ENCODE measurements at places on chromosomes 1 and 21.

- peak; percentile 24 for DNase-seq
Observed at GRCh38 chr21:33063375-33063883, 6.5 kb upstream of the OLIG1 start.

DNA sequence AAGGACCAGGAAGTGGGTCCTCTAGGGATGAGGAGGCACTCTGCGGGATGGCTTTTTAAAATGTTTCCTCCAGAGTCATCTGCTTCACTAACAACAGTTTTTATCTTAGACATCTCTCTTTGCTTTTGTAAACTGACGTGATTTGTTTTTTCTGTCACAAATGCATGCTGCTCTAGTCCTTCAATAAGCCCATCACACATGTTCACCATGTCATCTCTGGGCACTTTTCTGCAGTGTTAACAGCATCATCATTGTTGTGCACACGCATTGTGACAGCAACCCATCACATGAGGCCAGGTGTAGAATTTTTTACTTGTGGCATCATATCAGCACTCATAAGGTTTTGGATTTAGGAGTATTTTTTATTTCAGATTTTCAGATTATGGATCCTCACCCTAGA, 12.5 kb downstream of the RGS2 start:
- DNase-seq: no peak

DNA sequence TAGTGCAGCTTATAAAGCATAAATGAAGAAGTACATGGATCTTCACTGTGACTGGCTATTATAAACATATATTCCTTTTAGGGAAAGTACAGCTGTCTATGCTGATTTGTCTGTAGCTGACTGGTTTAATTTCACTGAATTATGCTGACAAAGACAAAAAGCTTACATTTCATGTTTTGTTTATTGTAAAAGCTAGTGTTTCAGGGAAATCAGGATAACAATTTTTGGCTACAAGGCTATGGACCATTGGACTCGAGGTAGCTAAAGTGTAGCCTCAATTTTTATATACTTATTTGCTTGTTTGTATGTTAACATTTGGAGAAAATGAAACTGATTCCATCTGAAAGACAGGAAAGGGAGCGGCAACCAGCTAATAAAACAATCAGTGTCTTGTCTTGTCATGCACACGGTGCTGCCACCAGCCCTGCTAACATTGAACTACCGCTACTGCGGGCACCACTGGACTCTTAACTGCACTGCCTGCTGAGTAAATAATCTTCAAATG, 480.2 kb downstream of the COL11A1 start:
- DNase-seq: no peak

- no peak for DNase-seq
Observed at GRCh38 chr1:220483700-220484099, 44.2 kb upstream of the MARK1 start.

DNA sequence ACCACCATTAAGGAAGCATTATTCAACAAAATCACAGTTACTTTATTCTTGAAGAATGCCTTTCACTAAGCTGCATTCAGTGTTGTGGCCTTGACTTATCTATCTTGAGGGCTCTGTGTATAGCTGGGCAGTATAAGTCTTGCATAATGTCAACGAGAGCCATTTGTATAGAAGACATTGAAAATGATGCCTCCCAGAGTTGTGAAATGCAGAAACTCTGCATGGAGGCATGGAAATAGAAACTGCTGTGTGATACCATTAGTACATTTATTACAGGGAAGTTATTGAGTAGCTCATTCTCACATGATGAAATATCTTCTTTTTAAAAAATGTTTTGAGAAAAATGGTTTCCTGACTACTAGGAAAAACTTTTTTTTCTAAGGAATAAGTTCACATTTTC, 111.4 kb upstream of the SNX7 start:
- DNase-seq: no peak

DNA sequence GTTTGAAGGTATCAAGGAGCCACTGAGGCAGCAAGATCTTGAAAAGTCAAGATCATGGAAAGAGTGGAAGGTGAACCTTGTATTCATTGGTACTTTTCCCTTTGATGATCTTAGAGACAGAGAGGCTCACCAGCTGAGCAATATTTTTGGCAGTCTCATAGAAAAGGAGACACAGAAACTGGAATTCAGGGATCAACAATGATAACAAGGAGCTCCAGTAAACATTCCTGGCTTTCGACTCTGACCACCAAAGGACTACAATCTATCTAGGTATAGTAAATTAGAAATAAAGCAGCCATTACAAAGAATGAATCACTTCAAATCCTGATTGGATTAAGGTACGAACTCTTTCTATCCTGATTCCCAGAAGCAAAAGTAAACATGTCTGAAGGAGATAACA, 615.4 kb downstream of the KIF26B start:
- DNase-seq: no peak

DNA sequence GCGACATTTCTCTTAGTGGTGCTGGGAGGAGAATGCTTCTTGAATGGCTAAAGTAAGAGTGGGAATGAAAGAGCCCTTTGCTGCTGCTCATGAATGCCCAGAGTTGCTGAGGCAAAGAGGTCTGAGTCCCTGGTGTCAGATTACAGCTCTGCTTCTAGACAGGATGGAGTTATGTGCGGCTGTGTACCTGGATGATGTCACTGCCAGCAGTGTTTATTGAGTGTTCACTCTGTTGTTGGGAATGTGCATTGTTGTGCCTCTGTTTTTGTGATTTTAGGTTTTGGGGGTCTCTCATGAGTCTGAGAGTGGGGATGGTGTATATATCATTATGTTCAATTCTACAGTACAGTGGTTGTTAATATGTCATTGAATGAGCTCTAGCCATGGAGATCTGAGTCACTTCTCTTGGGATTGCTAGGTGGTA, 2.7 kb downstream of the CDC14A start:
- peak; percentile 20 for DNase-seq

DNA sequence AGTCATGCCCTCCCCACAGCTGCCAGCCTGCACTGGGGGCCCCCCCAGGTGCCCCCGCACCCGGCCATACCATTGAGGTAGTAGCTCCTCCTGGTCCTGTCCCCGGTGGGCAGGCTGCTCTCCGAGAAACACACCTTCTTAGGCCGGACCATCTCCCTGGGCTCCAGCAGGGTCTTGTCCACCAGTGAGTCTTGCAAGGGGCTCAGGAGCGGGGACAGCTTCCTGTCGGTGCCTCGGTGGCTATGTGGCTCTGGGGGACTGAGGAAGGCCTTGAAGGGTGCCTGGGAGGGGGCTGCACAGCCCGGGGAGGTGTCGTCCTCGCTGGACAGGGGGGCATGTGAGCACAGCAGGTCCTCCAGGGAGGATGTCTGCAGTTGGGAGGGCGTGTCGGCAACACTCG, 12.9 kb upstream of the FTCD start:
- DNase-seq: no peak

GRCh38 chr21:45905196-45905595, 76.4 kb upstream of the COL6A1 start:
- no peak for DNase-seq

DNA sequence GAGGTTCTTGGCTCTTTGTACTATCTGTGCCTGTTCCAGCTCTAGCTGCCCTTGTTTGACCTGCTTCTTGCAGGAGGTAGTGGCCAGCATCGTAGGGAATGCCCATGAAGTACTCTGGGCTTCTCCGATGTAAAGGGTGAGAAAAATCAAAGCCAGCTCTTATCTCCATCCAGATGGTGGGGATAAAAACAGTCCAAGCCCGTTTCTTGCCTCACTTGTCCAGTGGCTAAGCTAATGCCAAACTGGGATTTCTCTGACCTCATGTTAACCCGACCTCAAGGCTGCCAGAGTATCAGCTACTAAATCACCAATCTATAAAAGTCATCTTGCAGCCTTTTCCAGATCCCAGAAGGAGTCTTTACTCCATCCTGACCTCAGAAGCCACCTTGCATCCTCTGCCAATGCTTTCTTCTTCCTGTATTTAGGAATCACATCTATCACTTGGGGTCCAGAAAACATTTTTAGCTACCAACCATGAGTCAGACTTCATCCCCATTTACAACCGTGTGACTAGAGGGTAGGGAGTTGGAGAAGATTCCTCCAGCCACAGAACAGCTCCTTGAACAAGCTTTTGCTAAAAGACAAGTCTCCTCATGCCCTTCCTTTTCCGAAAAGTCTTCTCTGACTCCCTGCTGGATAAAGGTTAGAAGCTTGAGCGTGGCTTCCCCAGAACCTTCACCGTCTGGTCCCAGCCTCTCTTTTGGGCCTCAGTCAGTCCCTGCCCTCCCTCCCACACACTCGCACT, 35.9 kb downstream of the KCNC4 start:
- no peak for DNase-seq

- no peak for DNase-seq
Observed at GRCh38 chr1:244139655-244140054, 88.6 kb downstream of the ZBTB18 start.

DNA sequence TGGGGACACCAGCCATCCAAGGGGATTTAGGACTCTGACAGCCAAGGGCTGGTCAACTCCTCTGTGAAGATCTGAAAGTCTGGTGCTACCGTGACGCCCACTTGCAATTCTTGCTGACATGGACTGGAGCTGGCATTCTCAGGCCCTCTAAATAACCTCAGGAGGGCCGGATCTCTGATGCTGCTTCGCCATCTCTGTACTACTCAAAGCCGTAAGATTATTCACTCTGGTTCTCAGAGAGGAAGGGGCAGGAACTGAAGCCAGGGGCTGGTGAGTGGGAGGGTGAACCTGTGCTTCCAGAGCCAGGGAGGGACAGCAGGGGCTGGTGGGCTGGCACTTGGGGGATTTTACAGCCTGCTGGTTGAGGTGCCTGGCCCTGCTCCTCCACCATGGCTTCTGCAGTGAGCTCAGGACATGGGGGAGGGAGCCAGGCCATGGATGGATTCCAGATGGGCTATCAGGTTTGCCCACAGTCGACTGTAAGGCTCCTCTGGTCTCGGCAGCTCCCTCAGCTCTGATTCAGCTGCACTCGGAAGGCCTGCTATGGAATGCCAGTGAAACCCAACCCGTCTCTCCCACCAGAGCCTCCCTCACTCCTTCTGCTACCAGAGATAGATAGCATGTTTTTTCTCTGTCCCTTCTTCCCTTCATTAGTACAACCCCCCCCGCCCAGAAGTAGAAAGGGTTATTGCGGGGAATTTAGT, 84.5 kb downstream of the PLXNA2 start:
- no peak for DNase-seq

- DNase-seq: no peak
Observed at GRCh38 chr21:23247334-23247733, 2249.1 kb downstream of the NCAM2 start.

GRCh38 chr1:58618303-58618702, 41.3 kb upstream of the TACSTD2 start:
- DNase-seq: no peak

DNA sequence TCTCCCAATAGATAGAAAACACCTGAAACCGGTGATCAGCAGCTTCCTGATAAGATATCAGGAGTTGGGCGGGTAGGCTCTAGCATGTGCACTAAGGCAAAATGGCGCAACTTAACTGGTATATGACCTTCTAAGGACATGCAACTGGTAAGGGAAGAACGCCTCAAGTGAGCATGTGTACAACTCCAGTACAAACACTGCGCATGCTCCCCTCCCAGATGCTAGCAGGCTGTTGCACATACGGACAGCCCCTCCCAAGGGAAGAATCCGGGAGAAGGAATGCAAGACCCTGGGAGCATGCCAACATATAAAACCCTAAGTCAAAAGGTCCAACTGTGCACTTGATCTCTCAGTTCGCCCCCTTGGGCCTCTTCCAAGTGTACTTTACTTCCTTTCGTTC, 110.8 kb downstream of the TSEN15 start:
- DNase-seq: no peak

- DNase-seq: no peak
Observed at GRCh38 chr1:66295803-66296202, 238.2 kb upstream of the SGIP1 start.

DNA sequence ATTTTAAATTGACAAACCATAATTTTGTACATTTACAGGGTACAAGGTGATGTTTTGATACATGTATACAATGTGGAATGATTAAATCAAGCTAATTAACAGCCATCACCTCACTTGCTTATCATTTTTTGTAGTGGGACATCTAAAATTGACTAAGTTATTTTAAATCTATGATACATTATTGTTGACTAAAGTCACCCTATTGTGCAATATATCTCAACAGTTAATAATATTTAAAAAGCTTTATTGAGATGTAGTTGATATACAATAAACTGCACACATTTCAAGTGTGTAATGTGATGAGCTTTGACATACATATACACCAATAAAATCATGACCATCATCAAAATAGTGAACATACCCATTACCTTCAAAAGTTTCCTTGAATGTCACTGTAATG, 242.5 kb upstream of the PLXNA2 start:
- no peak for DNase-seq

GRCh38 chr1:30742963-30743559, 14.5 kb downstream of the LAPTM5 start:
- DNase-seq: no peak

DNA sequence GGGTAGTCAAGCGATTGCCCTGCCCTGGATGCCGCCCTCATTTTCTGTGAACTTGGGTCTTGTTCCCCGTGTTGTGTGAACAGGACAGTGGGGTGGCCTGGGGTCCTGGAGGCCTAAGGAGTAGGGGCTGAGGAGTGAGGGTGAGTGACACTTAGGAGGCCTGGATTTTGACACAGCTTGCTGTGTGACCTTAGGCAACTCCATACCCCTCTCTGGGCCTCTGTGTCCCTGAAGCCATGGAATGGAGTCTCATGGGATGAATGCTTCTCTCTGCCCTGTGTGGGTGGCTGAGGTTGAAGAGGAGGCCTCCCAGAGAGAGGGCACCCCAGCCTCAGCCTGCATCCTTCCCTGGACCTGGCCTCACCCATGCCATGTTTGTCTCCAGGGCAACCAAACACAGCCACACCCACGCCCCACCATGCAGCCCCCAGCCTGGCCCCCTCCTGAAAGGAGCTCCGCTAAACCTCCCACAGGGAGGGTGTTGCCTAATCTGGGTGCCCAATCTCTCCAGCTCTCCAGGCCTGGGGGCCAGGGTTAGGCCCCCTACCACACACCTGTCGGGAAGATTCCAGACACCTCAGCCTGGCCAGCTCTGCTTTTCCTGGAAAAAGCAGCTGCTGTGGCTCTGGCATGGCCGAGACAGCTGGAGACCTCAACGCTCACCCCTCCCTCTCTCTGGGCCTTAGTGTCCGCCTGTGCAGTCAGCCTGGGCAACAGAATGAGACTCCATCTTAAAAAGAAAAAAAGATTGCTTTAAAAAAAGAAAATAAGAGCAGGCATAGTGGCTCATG, 9.9 kb downstream of the MYOM3 start:
- DNase-seq: no peak

DNA sequence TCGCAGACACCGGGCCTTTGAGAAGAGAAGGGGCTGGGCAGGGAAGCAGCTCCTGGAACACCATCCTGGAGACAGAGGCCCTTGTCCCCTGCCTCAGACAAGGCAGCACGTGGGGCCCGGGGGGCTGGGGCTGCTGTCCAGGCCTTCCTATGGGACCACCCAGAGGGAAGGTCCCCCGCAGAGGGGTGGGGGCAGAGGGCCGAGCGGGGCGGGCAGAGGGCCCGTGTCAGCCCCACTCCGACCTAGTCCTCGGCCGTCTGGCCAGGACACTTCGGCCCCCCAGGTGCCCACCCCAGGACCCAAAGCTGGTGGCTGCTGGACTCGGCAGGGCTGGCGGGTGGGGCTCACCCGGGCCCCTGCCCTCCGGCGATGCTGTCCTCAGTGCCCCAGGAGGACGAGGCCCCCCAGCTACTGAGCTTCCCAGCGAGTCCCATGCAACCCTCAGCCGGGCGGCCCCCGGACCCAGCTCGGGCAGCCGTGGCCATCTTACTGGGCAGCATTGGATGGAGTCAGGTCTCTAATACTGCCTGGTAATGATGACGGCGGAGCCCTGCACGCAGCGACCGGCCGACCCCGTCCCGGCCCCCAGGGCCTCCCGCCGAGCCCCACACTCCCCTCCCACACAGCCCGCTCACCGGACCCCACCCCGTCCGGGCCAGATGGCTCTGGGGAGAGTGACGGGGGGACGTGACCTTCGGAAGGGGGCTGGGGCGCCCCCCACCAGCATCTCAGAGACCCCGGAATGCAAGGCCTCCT, 6.9 kb upstream of the TTLL10 start:
- DNase-seq: no peak

All from erythroblast (primary cell).